ENCODE measurements at places on chromosomes 1 and 21.

- no peak for DNase-seq
Observed at GRCh38 chr1:148362216-148362611, 120.9 kb downstream of the PPIAL4G start.

DNA sequence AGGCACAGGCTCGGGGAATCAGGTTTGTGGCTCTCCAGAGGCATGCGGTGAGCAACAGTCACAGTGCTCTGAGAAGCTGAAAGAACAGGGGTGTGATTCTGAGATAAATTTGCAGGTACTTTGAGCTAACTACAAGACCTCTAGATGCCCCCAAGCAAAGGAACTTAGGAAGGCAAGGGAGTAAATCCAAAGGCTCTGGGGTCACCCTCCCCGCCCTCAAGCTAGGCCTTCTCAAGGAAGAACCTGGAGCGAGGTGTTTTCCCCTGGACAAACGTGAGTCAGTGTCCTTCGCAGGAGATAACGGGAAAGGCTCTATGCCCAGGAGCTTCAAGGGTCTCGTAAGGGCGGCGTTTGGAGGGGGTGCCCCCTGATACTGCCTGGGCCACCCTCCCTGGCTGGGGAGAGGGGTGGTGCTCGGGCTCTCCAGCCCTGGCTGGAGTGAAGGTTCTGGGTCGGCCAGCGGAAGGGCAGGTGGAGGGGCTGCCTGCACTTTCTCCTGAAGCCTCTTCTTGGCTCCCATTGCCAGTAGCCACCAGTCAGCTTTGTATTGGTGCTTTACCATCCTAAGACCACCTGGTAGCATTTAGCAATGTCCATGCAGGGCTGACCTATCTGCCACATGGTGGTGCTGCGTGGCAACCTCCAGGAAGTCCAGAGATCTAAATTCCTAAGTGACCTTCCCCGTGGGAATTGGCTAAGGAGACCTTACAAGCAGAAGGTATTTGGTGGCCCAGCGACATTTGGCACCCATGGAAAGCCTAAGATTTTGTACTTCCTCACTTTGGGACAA is 44.0 kb downstream of the GPR161 start:
- DNase-seq = no peak

- DNase-seq = no peak
Observed at GRCh38 chr1:53575141-53575954, 116.1 kb downstream of the DMRTB1 start.

DNA sequence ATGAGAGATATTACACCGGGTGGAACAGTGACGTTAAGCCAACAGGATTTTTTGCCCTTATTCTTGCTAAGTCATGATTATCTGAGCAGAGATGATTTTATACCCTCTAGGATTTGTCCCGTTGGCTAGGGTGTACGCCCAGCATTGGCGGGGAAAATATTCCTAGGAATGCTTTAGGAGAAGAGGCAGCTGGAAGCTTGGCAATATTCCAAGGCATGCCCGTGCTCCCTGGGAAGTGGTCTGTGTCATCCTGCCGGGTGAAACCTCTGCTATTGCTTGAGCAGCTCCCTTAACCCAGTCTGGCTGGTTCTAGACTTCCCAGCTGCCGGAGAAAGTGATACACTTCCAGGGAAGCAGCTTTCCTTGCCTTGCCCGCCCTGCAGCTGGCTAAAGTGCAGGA is 16.2 kb downstream of the CHRNB2 start:
- no peak for DNase-seq

GRCh38 chr1:203059485-203059884 is 26.3 kb downstream of the MYOG start:
- DNase-seq = no peak

DNA sequence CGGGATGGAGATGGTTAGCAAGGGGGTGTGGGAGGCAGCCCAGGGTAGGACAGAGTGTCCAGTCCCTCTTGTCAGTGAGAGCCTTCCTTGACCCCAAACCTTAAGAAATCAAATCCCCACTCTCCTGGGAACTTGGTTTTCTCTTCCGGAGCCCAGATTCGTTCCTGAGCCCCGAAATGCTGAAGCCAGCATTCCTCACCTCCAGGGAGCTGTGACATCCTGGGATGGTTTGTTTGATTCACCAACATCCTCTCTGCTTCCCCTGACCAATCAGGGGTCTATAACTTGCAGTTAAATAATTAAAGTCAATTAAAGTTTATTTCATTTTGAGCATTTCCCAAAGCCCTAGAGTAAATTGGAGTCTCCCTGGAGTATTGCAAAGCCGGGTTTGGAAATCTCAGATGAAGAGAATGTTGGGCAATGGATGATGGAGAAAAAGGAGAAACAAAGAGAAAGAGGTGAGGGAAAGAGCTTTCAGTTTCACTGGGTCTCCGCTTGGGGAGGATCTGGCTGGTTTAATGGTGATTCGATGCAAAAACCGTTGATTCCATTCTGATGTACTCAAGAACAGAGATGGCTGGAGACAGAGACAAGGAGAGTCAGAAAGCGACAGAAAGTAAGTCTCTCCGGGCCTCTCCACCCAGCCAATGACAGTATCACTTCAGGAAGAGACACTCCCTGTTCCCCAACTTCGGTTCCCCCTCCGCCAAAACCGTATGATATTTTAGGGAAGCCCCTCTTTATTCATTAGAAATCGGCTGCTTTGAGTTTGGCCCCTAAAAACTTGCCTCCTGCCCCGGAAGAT is 12.8 kb upstream of the ALX3 start:
- DNase-seq = no peak

- DNase-seq = no peak
Observed at GRCh38 chr1:189463166-189463565, 1014.5 kb downstream of the BRINP3 start.
